ENCODE measurements at places on chromosomes 4 and X.

DNA sequence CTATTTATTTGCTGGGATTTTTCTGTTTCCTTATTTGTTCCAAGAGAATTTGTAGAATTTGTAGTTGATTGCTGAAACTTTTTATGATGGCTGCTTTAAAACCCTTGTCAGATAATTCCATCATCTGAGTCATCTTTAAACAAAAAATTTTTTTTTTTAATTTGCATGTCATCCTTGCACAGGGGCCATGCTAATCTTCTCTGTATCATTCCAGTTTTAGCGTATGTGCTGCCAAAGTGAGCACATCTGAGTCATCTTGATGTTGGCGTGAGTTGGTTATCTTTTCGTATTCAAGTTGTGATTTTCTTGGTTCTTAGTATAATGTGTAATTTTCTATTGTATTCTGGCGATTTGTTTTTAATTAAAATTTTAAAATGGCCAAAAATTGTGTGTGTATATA is 18.7 kb upstream of the ZNF157 start:
- no peak for DNase-seq

DNA sequence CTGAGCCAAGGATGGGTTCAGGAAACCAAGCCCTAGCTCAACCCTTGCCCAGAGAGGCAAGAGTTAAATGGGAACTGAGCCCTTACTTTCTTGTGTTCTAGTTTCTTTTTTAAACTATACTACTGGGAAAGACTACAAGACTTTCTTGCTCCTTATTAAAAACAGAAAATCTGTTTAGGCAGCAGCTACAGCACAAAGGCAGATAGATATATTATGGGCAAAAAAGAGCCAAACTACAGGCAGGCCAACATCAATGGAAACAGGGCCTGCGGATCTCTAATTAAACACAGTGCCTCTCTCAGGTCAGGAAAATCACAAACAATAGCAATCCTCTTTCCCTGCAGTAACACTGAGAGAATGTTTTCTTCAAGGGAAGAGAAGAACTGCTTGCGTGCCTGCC is 226.0 kb downstream of the LDB2 start:
- DNase-seq = no peak

DNA sequence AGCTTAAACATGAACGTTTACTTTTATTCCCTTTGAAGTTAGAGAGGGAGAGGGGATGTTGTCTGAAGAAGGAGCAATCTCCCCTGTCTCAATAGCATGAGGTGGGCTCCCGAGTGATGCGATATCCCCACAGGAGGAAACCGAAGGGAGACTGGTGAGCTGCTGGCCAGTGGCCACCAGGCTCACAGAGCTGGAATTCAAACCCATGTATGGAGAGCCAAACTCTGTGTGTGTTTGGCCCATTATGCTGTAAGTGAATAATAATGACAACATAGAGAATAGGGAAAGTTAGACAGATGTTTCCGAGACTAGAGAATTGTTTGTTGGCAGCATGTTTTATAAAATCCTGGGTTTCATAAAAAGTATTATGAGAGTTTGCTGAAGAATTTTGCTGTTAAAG is 66.1 kb upstream of the CLNK start:
- no peak for DNase-seq

DNA sequence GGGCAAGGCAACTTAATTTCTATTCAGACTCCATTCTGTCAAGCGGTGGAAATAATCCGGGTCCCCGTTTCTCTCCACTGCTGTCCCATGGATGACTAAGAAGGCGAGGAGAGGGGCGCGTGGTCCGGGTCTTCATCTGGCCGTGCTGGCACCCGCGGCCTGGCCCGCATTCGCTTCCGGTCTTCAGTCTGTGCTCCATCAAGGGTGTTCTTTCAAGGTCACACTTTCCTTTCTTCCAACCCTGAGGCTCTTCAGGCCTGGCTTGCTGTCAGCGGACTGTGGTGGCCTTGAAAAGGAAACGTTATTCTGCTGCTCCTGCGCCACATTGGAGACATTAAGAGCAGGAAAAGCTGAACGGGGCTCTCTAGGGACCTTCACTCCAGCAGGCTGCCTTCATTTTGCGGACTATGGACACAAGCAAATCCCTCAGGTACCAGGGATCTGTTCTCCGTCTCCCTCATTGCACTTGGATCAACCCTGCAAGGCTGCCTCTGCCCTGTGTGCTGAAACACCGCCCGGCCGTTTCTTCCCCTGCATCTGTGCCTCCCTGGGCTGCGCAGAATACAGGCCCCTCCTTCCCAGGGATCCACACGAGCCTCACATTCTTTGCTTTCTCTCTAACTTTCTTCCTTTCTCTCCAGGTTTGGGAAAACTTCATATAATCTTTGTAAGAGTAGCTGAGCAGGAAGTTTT is 5.7 kb upstream of the SLC25A4 start:
- no peak for DNase-seq

- no peak for DNase-seq
Observed at GRCh38 chrX:33416273-33416805, 205.0 kb upstream of the DMD start.

DNA sequence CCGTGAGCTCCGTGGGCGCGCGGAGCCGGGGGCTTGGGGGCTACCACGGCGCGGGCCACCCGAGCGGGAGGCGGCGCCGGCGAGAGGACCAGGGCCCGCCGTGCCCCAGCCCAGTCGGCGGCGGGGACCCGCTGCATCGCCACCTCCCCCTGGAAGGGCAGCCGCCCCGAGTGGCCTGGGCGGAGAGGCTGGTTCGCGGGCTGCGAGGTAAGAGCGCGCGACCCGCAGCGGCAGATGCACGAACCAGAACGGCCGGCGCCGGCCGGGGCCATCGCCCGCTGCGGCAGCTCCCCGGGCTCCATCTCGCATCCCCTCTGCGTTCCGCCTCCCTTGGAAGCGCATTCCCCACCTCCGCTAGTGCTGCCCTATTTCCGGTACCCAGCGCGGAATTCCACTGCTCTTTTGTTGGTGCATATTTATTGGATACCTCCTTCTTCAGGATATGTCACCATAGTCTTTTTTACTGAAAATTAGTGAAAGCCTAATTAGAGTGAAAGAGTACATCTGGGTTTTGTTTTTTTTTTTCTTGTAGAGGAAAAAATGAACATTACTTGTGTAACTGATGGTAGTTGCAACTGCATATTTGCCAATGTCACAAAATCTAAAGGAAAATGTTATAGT is 797 bp downstream of the PKD2 start:
- DNase-seq = no peak

- no peak for DNase-seq
Observed at GRCh38 chr4:20614816-20615215, 85.4 kb upstream of the PACRGL start.

- no peak for DNase-seq
Observed at GRCh38 chr4:37540486-37540885, 145.7 kb downstream of the RELL1 start.

GRCh38 chr4:173371292-173372192 is 788 bp downstream of the SAP30 start:
- peak; percentile 9 for DNase-seq
